NCI-H446 (cell line): ENCODE measurements at places on chromosomes 6 and 20.

- DNase-seq = no peak
Observed at GRCh38 chr6:121748376-121748775, 312.9 kb downstream of the GJA1 start.

- peak; percentile 30 for DNase-seq
Observed at GRCh38 chr6:133286765-133287164, 45.6 kb downstream of the EYA4 start.

DNA sequence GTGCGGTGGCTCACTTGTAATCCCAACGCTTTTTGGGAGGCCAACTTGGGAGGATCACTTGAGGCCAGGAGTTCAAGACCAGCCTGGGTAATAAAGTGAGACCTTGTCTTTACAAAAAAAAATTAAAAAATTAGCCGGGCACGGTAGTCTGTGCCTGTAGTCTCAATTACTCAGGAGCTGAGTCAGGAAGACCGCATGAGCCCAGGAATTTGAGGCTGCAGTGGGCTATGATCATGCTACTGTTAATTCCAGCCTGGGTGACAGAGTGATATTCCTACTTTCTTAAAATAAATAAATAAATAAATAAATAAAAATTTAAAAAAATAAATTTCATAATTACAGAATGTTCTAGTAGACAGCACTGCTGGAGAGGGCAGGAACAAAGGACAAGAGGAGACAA, 62.4 kb downstream of the DST start:
- no peak for DNase-seq

GRCh38 chr6:125791151-125791819, 525 bp downstream of the NCOA7 start:
- no peak for DNase-seq

DNA sequence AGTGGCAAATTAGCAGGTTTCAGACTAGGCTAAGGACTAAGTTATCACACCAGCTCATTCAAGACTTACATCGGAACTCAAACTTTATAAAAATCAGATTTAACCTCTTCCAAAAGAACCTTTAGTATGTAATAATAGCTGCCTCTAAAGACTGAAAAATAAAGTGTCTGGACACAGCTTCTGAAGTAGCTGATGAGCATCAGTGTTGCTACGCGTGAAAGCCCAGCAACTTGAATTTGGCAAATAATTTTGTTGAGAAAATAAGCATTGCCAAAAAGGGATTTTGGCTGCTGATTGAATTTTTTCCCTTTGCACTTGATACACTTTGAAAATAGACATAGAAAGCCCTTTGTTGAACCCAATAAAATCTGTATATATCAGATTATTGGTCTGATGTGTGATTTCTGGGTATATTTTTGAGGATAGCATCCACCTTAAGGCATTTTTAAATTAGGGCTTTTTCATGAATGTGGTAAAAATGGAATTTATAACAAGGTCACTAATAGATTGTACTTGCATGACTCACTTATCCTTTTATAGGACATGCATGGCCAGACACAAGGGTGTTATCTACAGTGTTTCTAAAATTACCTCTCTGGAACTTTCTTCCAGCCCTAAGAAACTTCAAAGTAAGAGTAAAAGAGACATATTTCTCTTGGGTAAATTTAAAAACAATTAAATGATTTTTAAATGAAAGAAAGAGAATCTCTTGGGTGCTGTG, 350.4 kb downstream of the TENT5A start:
- DNase-seq = no peak

GRCh38 chr6:73234733-73235132, 9.4 kb upstream of the KHDC1L start:
- DNase-seq = no peak

GRCh38 chr6:37684801-37685200, 12.9 kb downstream of the MDGA1 start:
- no peak for DNase-seq

DNA sequence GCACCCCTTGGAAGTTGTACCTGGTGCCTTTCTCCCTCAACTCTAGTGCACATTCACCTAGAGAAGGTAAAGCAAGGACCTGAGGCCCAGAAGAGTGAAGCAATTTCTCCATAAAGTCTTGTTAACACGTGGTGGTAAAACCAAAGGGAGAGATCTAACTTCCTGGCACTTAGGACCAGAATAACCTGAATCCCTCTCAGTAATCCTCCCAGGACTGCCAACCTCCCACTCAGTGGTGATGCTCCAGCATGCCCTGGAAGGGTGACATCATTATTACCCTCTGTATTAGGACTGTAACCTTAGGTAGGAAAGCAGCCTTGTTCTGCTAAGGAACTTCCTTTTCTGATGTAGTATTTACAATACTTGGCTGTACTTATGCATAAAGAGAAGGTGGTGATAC, 330.6 kb upstream of the MARCKS start:
- no peak for DNase-seq

- DNase-seq = no peak
Observed at GRCh38 chr20:4471221-4471620, 250.5 kb upstream of the PRND start.

DNA sequence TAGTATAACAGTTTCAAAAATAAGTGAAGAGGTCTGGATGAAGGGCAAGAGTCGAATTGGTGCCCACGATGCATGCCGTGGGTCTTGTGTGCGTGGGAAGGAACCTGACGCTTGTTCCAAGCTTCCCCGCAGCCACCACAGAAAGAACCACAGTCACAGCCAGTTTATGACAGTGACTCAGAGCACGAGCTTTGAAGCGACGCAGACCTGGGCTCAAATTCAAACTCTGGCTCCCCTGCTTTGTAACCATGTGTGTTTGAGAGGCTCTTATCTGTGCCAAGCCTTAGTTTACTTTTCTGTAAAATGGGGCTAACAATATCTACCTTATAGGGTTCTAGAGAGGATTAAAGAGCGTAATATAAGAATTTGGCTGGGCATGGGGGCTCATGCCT, 65.5 kb downstream of the SYNJ2 start:
- DNase-seq = no peak

GRCh38 chr6:168007592-168008338, 10.3 kb downstream of the KIF25 start:
- no peak for DNase-seq

DNA sequence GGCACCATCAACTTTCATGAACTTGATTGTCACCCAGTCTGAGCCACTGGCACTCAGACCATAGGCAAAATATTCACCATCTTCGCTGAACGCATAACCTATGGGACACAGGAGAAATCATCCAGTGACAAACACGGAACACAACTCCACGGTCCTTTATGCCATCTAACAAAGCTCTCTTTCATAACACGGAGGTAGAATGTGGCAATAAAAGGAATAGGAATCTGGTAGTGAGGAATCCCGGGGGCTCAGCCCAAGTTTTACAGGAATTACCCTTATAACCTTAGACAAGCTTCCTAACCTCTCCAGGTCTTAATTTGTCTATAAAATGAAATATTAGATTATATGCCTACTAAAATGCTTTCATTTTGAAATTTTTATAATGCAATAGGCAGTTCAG, 29.4 kb downstream of the PREP start:
- DNase-seq = no peak

- DNase-seq = no peak
Observed at GRCh38 chr6:21431526-21431925, 162.0 kb upstream of the SOX4 start.

- no peak for DNase-seq
Observed at GRCh38 chr6:138328210-138328609, 49.5 kb upstream of the SMIM28 start.

DNA sequence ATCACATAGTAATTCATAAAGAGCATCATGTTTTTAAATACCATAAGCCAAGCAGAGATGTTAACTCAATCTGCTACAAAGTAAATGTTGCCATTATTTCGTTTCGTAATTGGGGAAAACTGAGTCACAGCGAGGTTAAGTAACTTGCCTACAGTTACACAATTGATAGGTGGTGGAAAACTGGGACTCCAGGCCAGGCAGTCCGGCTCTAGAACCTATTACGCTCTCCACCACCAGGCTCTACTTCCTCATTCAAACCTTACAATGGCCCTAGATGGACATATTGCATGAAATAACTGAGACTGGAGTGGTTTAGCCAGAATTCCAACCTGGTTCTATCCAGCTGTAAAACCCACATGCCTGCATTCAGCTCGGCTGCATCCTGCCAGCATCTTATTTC, 58.2 kb downstream of the LINC00237 start:
- DNase-seq = no peak

GRCh38 chr6:126140015-126140414, 153.7 kb downstream of the TRMT11 start:
- DNase-seq = no peak

GRCh38 chr20:642398-643174, 10.4 kb downstream of the SRXN1 start:
- no peak for DNase-seq

- DNase-seq = peak; percentile 32
Observed at GRCh38 chr6:170152989-170153388, 137.9 kb downstream of the DLL1 start.

GRCh38 chr20:20780127-20780824, 67.8 kb upstream of the RALGAPA2 start:
- no peak for DNase-seq

DNA sequence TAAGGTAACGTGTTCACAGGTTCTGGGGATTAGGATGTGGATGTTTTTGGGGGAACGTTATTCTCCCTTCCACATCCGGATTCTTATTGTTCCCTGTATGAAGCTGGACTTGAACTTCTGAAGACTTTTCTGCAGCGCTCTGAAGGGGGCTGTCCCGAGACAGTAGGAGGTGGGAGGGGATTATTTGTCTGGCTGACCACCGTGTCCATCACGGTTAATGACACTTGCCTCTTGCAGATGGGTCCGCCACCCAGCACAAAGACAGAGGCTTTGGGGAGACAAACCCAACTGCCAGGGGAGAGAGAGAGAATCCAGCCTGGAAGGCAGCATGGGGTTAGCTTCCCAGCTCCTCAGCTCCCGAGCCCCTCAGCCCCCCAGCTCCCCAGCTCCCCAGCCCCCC, 16.7 kb downstream of the ZDHHC14 start:
- no peak for DNase-seq

DNA sequence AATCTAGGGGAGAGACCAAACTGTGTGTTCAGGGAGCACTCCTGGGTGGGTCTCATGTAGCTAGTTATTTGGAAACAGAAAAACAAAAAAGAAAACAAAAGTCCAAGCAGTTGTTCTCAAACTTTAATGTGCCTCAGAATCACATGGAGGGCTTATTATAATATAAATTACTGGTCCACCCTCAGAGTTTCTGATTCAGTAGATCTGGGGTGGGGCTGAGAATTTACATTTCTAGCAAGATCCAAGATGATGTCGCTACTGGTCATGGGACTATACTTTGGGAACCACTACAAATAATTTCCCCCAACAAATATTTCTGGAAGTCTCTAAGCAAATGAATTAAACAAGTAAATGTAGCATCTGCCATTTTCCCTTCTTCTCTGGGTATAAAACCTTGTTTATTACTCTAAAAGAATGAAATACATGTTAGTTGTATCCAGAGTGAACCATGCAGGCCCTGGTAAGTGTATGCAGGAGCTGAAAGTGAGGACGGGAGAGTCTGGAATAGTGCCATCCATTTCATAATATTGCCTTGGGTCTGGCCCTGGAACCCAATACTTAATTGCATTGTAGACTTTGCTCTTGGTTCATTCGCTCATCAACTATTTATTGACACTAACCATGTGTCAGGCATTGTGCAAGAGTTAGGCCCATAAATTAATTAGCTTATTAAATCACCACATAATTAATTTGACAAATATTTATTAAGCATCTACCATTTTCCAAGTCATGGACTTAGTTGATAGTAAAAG, 490.8 kb downstream of the EPM2A start:
- DNase-seq = no peak

DNA sequence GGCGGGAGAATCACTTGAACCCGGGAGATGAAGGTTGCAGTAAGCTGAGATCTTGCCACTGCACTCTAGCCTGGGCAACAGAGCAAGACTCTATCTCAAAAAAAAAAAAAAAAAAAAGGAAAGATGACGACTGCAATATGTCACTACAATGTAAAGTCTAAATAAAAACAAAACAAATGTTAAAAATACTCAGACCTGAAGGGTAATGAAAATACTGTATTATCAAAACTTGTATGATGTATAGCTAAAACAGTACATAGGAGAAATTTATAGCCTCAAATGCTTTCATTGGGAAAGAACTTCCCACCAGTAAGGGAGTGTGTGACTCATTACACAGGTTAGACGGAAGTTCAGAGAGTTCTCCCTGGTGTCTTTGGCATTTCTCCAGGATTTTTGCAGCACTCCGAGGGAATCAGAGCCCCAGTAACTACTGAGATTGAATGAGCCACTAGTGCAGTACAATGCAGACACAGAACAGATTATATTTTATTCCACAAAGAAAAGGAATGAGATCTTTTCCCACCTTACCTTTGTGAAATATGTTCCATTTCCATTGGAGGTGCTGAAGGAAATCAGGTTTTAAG, 12.5 kb upstream of the RALGAPB start:
- peak; percentile 67 for DNase-seq

- DNase-seq = peak; percentile 31
Observed at GRCh38 chr6:117200067-117200466, 65.3 kb upstream of the VGLL2 start.

DNA sequence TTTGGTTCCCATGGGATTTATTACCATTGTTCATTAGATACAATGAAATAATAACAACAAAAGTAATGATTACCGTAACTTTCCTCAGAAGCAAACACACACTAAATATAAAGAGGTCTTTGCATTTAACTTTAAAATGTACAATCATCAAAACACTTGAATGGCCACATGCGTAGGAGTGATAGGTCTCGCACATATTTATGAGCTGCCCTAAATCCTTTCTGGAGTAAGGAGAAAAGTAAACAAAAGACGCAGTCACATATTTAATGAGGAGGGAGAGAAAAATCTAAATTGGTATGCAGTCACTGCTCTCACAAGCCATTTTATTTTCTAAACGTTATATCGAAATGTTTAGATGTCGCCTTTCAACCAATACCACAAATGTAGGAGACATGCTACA, 129.4 kb upstream of the TCF21 start:
- DNase-seq = no peak

- DNase-seq = no peak
Observed at GRCh38 chr20:34575271-34575670, 16.8 kb downstream of the MAP1LC3A start.
